Activated T-helper 2 cell treated with anti-CD3 and anti-CD28 coated beads, Interferon-gamma antibody, Interleukin-2, Interleukin-4, amounts not matched to agents 10 μg/mL and 5 μg/mL and 100 μg/mL, durations not matched to agents 14 hours and 24 hours and 36 hours (primary cell): ENCODE measurements at places on chromosomes 7 and 10. TPM values are rescaled to one million over a fixed set of nuclear protein-coding genes. Genes with fewer than 3 reads are reported as not detected.

GRCh38 chr7:51314726-51315125 lies 1.9 kb downstream of the COBL start:
- peaks cover 54% of the 10 kb centered on the region for H3K27me3 ChIP-seq
- no peaks in the 10 kb centered on the region for H3K36me3 ChIP-seq
- H3K27ac ChIP-seq: no peak overlapping the region

DNA sequence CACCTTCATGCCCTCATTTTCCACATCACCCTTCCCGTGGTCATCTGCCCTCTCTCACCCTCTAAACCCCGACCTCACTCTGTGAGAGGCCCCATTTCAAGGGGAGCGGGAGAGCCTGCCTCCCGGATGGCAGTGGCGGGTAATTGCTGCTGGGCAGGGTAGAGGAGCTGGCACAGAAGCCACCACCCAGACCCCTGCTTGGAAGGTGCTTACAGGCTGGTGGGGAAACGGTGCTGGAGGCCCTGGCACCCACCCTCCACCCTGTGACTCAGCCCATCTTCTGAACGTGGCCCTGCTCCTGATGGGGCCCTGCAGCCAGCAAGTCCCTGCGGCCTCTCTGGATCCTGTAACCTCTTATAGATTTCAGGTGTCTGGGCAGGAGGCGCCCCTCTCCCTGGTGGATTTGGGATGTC lies 10.6 kb upstream of the PWWP2B start:
- H3K4me3 ChIP-seq: no peak overlapping the region
- H3K4me1 ChIP-seq: peaks cover 11% of the 10 kb centered on the region
- no peaks in the 10 kb centered on the region for H3K27me3 ChIP-seq
- DNase-seq: no peak
- H3K27ac ChIP-seq: no peak overlapping the region

The VAX1 gene
- not detected in 2 replicates for total RNA-seq

The ETV1 gene
- total RNA-seq: 0.05 and 0.53 TPM in 2 replicates
